LoVo (cell line): ENCODE measurements at places on chromosomes 6 and 20.
A peak's percentile ranks its signal among the peaks of the same experiment; 100 is the strongest.

GRCh38 chr6:36318690-36319435, 17.8 kb downstream of the BNIP5 start:
- DNase-seq: no peak

- no peak for DNase-seq
Measured at GRCh38 chr6:169810066-169810989, 58.9 kb downstream of the ERMARD start.

GRCh38 chr6:137051790-137052472, 7.2 kb upstream of the IL20RA start:
- peak; percentile 51 for DNase-seq

- no peak for DNase-seq
Measured at GRCh38 chr20:15411781-15412180, 1074.4 kb upstream of the FLRT3 start.

- DNase-seq: no peak
Measured at GRCh38 chr6:157864185-157864761, 41.2 kb downstream of the SNX9 start.

DNA sequence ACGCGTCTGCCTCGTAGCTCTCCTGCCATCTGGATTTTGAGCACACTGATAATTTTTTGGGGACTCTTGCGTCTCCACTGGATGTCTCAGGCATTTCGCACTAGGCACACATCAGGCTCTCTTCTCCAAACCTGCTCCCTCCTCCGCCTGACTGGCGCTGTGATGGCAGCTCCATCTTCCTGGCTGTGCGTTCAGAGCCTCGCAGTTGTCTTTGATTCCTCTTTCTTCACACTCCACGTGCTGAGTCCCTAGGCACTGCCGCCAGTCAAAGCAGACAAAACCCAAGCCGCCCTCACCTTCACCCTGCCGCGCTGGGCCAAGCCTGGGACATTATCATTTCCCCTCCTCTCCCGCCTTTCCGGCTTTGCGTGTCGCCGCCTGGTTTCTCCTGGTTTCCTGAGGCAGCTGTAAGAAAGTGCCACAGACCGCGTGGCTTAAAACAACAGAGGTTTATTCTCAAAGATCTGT, 778 bp downstream of the PSMG4 start:
- peak; percentile 15 for DNase-seq

- DNase-seq: no peak
Measured at GRCh38 chr20:37473249-37474000, 47.6 kb upstream of the NNAT start.

GRCh38 chr20:56865055-56865454, 235.9 kb downstream of the TFAP2C start:
- no peak for DNase-seq

- DNase-seq: no peak
Measured at GRCh38 chr20:4267242-4267641, 251.9 kb upstream of the RNF24 start.

- no peak for DNase-seq
Measured at GRCh38 chr6:13769655-13770053, 44.7 kb downstream of the MCUR1 start.

GRCh38 chr20:24046888-24047287, 58.3 kb upstream of the GGTLC1 start:
- DNase-seq: no peak

GRCh38 chr20:51399006-51399890, 143.3 kb downstream of the NFATC2 start:
- no peak for DNase-seq

- DNase-seq: no peak
Measured at GRCh38 chr6:163367497-163368183, 46.9 kb upstream of the QKI start.

GRCh38 chr6:117601811-117602150, 530 bp downstream of the GOPC start:
- DNase-seq: peak; percentile 2

- DNase-seq: no peak
Measured at GRCh38 chr6:106254636-106255035, 70.9 kb downstream of the ATG5 start.

GRCh38 chr20:50601511-50602431, 89.6 kb downstream of the RIPOR3 start:
- no peak for DNase-seq
